NCI-H748 treated with DMSO at 0.1 percent for 48 hours (cell line): ENCODE measurements at places on chromosomes 11 and 22.
A peak's percentile ranks its signal among the peaks of the same experiment; 100 is the strongest.

DNA sequence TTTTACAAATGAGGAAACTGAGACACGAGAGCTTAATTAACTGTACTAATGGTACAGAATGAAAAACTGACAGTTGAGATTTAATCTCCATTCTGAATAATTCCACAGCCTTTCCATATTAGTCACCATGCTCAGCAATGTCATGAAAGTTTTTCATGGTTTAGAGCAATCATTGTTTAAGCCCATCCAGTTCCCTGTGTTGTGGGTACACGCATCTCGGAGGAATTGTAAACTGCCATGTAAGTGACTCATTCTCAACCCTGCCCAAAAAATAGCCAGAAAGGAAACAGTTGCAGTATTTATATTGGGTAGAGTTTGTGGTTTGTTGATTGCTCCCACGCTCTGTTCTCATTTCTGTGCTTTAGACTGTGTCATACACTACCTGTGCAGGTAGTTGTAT is 1790.8 kb downstream of the LRRC4C start:
- no peak for DNase-seq

DNA sequence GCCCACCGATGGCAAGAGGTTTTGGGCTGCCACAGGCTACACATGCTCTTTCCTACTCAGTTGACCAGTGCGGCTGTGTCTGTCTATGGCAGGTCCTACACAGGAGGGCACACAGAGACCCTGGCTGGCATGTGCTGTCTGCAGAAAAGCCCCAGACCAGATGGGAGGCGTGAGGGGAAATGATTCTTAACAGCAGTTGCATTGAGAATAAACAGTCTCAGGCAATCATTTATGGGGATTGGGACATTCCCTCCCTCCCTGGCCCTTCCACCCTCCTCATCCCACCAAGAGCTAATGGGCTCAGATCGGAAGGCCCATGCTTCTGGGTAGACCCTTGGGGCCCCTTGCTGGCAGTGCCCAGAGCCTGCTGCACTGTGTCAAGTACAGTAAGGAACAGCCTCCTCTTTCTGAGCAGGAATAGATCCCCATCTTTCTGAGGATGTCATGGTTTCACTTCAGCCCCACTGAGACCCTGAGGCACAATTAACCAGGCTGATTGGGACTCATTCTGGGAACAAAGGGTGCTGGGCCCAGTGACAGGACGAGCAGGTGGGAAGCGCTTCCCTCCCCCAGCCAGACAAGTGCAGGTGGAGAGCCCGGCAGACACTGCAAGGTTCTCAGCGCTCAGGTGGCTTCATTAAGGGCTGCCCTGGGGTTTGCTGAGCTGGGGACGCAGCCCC is 28.3 kb downstream of the TSPAN18 start:
- no peak for DNase-seq

DNA sequence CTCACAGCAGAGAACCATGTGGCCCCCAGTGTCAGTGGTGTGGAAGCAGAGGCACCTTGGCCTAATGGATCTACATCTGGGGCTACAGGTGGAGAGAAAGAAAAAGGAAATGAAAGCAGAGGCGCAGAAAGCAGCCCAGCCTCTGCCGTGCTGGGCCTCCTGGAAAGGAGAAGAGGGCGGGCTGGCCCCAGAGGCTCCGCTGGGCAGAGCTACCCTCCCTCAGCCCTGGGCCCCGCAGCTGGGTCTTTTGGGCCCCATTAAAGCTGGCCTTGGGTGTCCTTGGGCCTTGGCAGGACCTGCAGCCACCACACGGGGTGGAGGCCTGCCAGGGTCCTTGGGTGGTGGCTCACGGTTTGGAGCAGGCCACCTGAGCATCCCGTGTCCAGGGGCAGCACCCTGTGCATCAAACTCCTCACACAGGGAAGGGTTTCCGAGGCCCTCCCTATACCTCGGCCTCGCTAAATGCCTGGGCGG is 31.6 kb upstream of the GAL start:
- no peak for DNase-seq

GRCh38 chr11:942823-943222 is 17.2 kb downstream of the AP2A2 start:
- no peak for DNase-seq

DNA sequence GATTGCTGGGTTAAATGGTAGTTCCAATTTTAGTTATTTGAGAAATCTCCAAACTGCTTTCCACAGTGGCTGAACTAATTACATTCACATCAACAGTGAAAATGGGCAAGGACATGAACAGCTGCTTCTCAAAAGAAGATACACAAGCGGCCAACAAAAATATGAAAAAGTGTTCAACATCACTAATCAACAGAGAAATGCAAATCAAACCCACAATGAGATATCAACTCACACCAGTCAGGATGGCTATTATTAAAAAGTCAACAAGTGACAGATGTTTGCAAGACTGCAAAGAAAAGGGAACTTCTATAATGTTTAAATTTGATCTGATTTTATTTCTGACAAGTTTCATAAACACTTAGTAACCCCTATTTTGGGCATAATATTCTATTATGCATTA is 537.5 kb downstream of the DLG2 start:
- DNase-seq, result no peak

- DNase-seq, result peak; percentile 42
Measured at GRCh38 chr22:32202539-32203180, 2.2 kb downstream of the RFPL2 start.

GRCh38 chr11:35588627-35589026 is 29.6 kb upstream of the FJX1 start:
- no peak for DNase-seq

- peak; percentile 28 for DNase-seq
Measured at GRCh38 chr11:11848891-11849746, 7.3 kb downstream of the USP47 start.

DNA sequence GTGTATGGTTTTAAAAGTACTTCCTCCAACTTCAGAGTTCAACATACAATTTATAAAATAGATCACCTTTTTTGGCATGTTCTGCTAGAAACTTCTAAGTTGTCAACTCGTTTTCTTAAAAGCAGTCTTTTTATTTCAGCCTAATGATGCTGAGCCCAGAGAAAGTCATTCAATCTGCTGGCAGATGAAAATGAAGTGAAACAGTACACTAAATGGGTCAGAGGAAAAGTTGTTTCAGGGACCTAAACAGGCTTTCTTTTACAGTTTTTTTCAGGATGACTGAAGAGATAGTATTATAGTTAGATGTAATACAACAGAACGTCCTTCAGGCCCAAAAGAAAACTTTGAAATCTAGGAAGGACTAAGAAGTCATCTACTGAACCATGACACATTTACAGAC is 842.7 kb upstream of the CCDC90B start:
- no peak for DNase-seq

GRCh38 chr11:129721685-129722084 is 94.0 kb upstream of the TMEM45B start:
- no peak for DNase-seq
